ENCODE measurements at places on chromosomes 12 and 14.
A peak's percentile ranks its signal among the peaks of the same experiment; 100 is the strongest.

- peak; percentile 29 for DNase-seq
Measured at GRCh38 chr12:116474331-116474730, 84.8 kb upstream of the MAP1LC3B2 start.

DNA sequence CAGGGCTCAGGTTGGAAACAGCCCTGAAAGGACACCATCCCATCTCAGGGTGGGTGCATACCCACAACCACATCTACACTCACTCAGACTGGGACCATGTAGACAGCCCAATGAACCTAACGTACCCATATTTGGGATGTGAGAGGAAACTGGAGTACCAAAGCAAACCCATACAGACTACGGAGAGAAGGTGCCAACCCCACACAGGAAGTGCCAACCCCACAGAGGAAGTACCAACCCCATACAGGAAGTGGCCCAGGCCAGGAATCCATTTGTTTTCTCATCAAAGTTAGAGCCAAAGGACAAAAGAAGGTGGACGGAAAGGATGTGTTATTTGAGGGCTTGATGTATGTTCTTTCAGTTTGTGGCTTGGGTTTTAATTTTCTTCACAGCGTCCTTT lies 19.5 kb upstream of the SPIC start:
- no peak for DNase-seq

DNA sequence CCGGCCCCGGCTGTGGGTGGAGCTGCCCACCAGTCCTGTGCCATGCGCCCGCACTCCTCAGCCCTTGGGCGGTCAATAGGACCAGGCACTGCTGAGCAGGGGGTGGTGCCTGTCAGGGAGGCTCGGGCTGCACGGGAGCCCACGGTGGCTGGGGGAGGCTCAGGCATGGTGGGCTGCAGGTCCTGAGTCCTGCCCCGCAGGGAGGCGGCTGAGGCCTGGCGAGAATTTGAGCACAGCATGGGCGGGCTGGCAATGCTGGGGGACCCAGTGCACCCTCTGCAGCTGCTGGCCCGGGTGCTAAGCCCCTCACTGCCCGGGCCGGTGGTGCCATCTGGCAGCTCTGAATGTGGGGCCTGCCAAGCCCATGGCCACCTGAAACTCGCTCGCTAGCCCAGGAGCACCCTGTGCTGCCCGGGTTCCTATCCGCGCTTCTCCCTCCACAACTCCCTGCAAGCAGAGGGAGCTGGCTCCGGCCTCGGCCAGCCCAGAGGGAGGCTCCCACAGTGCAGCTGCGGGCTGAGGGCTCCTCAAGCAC lies 1371.1 kb downstream of the FSCB start:
- no peak for DNase-seq

DNA sequence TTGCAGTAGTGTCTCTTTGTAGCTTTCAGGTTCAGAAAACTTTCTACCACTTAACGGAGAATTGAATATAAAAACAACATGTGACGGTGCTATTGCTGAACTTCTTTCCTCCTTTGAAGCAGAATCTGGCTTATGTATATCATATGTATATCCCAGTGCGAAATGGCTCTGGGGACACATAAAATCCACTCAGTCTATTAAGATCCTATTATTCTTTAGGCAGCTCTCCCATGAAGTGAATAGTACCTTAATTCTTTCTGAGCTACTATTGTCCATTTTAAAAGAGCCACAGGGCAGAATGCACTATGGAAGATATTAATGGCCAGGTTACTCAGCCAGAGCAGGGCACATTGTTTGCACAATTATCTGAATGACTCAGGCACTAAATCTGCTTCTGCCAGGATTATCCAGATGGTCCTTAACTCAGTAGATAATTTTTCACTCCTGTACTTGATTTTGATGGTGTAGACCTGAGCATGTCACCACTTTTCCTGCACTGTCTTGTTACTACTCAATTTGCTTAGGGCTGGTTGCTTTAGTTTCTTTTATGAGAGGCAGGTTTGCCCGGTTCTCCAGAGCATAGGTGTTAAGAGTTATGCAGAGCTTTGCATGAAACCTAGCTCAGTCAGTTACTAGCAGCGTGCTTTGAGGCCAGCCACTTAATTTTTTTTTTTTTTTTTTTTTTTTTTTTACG lies 5.5 kb downstream of the CNTN1 start:
- no peak for DNase-seq

DNA sequence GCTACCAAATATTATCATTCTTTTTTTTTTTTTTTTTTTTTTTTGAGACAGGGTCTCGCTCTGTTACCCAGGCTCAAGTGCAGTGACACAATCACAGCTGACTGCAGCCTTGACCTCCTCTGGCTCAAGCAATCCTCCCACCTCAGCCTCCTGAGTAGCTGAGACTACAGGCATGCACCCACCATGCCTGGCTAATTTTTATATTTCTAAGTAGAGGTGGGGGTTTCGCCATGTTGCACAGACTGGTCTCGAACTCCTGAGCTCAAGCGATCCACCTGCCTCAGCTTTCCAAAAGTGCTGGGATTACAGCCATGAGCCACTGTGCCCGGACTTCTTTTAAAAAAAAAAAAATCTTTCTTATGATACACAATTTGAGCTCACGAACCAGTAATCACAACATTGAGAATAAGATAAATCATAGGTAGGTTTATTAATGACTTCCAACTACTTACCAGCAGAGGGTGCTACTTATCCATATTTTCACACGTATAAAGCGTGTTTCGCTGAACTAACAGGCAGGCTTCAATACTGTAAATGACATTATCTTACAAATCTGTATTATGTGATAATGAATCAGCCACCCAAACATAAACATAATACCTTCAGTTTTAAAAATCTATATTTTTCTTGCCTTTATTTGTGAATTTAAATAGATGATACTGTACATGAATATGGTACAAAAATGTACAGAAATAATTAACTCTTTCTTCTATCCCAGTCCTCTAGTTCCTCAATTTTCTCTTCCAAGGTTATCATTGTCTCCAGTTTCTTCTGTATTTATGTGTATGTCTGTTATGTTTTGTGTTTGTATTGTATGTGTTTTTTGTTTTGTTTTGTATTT lies 42.5 kb upstream of the BCAT1 start:
- DNase-seq = peak; percentile 87

DNA sequence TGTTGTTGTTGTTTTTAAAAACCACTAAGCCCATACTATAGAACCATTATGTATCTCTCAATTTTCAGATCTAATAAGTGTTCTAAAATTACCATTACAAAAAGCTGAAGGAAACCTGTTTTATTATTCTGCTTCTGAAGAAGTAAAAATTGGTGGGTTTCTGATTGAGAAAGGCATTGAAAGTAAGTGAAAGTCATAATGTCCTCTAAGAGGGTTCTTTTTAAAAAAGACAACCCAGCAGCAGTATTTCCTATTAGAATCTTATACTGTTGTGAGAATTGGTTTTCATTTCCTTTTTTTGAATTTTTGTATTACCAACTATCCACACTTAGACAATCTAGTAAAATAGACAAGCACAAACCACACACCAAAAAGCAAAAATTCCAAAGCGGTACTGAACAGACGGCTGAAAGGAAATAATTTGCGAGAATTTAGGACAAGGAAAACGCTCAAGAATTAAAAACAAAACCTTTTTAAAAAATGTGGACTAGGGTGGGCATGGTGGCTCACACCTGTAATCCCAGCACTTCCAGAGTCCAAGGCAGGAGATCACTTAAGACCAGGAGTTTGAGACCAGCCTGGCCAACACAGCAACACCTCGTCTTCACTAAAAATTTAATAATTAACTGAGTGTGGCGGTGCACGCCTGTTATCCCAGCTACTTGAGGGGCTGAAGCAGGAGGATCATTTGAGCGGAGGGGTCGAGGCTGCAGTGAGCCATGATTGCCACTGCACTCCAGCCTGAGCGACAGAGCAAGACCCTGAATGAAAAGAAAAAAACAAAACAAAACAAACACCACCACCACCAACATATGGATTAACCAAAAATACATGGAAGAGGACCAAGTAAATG lies 66.7 kb upstream of the AP4S1 start:
- DNase-seq = no peak

DNA sequence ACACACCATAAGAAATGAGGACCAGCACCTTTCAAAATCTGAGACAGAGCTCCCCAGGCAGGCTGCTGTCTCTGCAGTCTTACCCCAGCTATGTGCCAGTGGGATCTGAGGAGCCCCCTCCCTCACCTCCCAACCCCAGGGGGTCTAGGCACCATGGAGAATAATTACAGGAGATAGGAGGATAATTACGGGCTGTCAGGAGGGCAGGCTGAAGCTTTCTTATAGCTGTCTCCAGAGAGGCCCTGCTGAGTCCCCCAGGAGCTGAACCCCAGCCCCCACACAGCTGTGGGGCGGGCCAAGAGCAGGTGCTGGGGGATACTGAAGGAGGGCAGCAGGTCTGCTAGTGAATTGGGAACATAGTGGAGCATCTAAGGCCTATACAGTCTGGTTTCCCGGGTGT lies 6.8 kb downstream of the CPNE6 start:
- DNase-seq = no peak

GRCh38 chr12:52029685-52030084 lies 21.6 kb upstream of the NR4A1 start:
- DNase-seq = peak; percentile 79

DNA sequence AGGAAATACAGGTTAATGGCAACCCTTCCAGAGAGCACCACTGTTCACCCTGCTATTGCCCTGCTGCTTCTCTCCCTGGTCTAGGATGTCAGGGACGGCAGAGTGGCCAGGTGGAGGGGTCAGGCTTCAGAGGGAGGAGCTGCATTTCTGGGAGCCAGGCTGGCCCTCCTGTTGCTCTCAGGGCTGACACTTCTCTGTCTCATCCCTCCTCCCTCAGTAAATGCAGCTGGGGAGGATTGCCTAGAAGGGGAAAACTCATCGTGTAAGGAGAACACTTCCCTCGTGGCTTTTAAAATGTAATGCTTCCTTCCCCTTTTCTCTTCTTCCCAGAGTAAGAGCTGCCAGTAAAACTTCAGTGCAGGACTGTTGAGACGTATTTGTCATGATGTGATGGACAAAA lies 20.8 kb downstream of the SUSD6 start:
- DNase-seq = peak; percentile 71

- DNase-seq = no peak
Measured at GRCh38 chr14:89750281-89750755, 204.2 kb downstream of the EFCAB11 start.

- peak; percentile 73 for DNase-seq
Measured at GRCh38 chr12:94769776-94770759, 119.7 kb upstream of the TMCC3 start.

- DNase-seq = no peak
Measured at GRCh38 chr14:72723858-72724530, 169.9 kb downstream of the DPF3 start.

- DNase-seq = peak; percentile 24
Measured at GRCh38 chr12:67068761-67069450, 200.3 kb upstream of the CAND1 start.

DNA sequence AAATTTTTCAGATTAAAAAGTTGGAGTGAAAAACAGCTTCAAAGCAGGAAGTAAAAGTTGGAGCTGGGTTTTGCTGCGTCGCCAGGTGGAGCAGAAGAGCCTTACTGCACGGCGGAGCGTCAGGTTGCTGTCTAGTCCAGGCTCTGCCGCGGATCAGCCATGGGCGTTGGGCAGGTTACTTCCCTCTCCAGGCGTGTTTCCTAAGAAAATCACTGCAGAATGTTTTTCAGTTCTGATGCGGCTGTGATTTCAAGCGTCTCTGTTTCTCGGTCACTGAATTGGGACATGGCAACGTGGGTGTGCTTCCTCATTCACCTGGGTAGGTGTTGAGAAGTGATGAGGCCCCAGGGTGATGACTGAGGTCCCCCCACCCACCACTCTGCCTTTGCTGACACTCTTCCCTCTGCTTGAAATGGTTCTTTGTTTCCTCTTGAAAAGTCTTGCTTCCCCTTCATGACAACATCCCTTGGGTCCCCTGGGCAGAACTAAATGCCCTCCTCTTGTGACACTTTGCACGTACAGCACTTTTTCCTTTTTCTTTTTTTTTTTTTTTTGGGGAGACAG lies 7.6 kb downstream of the EVL start:
- DNase-seq = peak; percentile 84

- DNase-seq = no peak
Measured at GRCh38 chr14:68463299-68463698, 329.6 kb downstream of the ZFP36L1 start.

DNA sequence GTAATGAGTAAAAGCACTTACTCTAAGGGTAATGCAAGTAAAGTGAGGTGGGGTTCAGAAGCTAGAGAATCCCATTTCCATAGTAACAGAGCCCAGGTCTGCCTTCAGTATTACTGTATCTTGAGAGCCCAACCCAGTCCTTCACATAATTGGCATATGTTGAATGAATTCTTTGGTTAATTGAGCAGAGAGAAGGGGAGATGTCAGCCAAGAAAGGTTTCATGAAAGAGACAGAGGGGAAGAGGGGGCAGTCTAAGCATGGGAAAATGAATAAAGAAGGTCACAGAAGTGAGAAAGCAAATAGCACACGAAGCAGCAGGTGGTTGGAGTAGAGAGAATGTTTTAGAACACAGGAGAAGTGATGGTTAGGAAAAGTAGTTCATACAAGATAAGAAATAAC lies 371.1 kb downstream of the SEC23A start:
- no peak for DNase-seq

- DNase-seq = peak; percentile 55
Measured at GRCh38 chr14:101235335-101236103, 325.8 kb upstream of the DIO3 start.

GRCh38 chr12:94304566-94305061 lies 155.1 kb downstream of the CEP83 start:
- DNase-seq = no peak

DNA sequence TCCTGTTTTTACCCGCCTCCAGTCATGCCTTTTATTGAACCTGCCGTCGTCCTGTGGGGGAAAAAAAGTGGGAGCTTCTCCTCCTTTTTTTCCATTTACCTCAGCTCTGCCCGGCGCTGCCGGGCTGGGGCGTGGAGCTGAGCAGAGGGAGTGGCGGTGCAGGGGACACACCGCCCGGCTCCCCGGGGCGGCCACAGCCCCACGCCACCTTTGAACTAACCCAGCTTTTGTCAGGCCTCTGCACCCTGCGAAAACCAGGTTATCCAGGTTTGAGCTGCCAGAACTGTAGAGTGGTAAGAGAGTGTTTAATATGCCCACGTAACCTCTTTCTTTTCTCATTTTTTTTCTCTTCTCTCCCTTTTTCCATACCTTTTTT lies 161.0 kb upstream of the FKBP4 start:
- DNase-seq = no peak

GRCh38 chr14:71613168-71613567 lies 319.1 kb upstream of the RGS6 start:
- no peak for DNase-seq

GRCh38 chr12:9866860-9867269 lies 2.3 kb downstream of the CLEC2B start:
- DNase-seq = no peak

- DNase-seq = no peak
Measured at GRCh38 chr12:110028323-110028722, 20.0 kb downstream of the C12orf76 start.

GRCh38 chr12:89695100-89695499 lies 13.5 kb downstream of the ATP2B1 start:
- DNase-seq = no peak

DNA sequence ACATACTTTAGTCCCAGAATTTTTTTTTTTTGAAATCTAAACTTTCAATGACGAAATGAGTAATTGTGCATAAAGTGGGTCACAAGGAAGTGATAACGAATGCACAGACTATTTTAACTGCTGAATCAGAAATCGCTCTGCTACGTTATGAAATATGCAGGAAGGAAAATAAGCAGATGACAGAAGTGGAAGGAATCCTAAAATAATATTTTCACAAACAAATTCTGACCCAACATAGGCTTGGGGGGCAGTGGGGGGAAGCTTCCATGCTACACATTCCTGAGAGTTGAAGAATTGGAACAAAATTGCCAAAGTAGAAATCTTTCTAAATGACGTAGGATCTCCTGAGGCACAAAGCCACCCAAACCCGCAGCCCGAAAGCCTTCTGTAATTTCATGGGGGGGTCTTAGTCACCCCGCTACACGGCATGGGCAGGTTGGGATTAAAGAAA lies 89.6 kb downstream of the ARF6 start:
- DNase-seq = no peak

Data from NB4 (cell line).